ENCODE measurements at places on chromosomes 7 and 10.

GRCh38 chr10:11631890-11632587 is 20.6 kb upstream of the USP6NL start:
- no peak for DNase-seq

DNA sequence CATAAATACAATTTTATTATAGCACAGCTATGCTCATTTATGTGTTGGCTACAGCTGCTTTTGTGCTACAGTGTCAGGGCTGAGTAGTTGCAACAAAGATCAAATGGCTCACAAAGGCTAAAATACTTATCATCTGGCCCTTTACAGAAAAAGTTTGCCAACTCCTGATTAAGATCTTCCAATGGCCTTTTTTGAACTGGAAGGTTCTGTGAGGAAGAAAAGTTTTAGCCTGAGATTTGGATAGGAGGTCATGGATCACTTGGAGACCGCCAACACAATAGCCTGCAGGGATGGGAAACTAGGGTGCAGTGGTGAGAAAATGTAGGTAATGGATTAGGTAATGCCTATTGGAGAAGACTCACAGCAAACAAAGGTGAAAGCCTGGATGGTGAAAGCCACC is 169.8 kb downstream of the NOC3L start:
- DNase-seq: peak; percentile 77

- DNase-seq: no peak
Observed at GRCh38 chr10:126352453-126352852, 35.8 kb downstream of the ADAM12 start.

DNA sequence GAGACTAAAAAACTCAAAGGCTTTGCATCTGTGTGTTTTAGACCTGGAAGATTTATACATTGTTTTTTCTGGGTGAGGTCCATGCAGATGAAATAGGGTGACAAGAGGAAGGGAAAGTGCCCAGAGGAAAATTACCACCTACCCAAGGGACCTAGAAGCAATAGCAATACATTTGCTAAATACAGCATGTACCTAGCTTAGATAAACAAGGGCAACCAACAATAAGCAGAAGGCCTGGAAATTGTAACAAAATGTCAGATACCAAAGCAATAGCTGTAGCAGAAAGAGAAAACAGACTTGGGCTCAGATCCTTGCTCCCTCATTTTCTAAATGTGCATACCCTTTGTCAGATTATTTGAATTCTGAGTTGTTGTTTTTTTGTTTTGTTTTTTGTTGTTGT is 318.4 kb upstream of the KMT2E start:
- no peak for DNase-seq

- no peak for DNase-seq
Observed at GRCh38 chr7:139999516-139999915, 63.2 kb downstream of the PARP12 start.

GRCh38 chr10:59393349-59393748 is 31.0 kb upstream of the FAM13C start:
- DNase-seq: no peak

- DNase-seq: no peak
Observed at GRCh38 chr7:130473289-130473688, 18.6 kb upstream of the MEST start.

- DNase-seq: no peak
Observed at GRCh38 chr10:4498711-4499251, 327.2 kb upstream of the AKR1E2 start.

- DNase-seq: no peak
Observed at GRCh38 chr10:97329766-97330165, 4.8 kb downstream of the FRAT2 start.

DNA sequence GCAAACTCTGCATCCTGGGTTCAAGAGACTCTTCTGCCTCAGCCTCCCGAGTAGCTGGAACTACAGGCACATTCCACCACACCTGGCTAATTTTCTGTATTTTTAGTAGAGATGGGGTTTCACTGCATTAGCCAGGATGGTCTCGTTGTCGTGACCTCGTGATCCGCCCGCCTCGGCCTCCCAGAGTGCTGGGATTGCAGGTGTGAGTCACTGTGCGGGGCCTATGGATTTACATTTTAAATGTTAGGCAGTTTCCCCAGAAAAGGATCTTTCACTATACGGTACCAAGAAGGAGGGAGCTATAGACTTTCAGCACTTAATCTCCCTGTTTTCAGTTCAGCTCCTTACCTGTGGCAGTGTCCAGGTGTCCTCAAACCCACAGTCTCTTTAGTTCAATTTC is 50.8 kb downstream of the SIRT1 start:
- no peak for DNase-seq

DNA sequence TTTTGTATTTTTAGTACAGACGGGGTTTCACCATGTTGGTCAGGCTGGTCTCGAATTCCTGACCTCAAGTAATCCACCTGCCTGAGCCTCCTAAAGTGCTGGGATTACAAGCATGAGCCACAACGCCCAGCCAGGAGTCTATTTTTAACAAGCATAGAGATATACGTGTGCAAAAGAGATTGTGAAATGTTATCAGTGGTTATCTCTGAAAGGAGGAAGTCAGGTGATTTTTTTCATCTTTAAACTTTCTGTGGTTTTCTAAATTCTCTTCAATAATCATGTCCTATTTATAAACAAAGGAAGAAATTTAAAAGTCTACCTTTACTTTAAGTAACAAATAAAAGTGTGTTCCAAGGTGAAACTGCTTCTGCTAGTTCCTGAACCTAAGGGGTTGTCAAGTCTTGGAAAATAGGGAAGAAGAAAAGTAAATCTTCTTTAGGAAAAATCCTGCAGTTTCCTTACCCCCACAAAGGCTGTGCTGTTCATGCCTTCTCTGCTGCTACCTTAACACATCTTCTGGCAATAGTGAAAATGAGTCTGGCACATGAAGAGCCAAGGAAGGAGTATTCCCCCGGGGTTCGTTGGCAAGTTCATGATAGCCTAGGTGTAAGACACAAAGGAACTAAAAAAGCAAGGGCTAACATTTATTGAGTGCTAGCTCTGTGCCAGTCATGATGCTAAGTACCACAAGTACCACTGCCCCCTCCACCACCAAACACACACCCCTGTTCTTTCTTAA is 51.1 kb downstream of the CYP26A1 start:
- no peak for DNase-seq

- no peak for DNase-seq
Observed at GRCh38 chr7:146658604-146659003, 542.0 kb downstream of the CNTNAP2 start.

DNA sequence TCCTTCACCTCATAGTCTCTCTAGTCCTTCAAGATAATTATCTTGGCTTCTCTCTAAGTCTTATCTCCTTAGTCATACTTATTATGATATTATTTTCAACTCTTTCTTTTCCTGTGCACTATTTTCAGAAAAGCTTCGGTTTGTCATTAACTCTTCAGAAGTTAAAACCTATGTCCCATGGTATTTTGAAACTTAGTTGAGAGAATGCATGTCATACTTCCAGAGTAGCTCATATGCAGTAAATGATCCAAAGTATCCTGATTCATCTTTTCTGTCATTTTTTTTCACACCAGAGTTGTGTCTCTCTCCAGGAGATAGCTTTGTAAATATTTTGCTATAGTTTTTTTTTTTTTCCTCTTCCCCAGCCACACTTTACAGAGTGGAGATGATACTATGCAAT is 1008.6 kb downstream of the NRG3 start:
- DNase-seq: no peak

DNA sequence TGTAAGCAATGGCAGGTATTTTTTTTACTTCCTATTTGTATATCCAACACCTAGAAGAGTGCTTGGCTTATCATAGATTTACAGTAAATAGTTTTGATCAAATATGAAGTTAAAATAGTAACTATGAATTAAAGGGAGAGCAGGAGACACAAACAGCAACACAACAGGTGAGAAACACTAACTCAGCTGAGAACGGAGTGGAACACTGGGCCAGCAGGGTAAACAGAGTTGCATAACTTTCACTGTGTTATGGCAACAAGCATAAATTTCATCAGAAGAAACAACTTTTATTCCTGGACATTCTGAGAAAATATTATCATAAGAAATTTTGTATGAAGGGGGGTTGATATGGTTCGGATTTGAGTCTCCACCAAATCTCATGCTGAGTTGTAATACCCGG is 52.2 kb upstream of the SMIM30 start:
- no peak for DNase-seq

DNA sequence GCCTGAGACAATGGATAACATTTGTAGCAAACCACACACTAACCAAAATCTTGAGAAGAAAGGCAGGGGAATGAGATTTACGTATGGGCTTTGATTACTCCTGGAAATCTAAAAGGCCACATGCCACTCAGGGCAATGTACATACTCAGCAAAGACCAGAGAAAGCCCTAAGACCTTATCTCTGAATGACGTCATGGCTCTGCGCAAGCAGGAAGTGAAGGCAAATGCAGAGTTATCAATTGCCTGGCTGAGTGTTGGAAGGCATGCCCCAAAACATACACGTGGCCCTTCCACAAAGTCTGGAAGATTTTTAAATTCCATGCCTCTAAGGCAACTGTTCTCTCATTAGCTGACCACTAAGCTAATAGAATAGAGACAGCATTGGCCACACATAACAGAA is 90.9 kb upstream of the NRBF2 start:
- peak; percentile 7 for DNase-seq

DNA sequence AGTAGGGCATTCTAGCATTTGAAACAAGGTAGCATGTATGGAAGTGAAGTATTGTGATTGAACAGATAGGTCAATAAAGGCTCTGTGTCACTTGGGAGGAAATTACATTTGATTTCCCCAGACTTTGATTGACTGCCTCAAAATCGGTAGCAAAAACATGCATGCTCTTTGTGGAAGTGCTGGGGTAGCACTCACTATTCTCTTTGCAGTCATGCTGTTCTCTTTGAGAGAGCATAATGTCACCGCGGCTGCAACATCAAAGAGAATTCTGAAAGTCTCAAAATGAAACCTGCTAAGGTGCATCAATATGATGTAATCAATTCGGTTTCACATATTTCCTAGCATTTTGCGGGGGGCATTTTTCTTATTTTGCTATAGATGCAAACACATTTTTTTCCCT is 64.2 kb downstream of the ARMC3 start:
- no peak for DNase-seq

DNA sequence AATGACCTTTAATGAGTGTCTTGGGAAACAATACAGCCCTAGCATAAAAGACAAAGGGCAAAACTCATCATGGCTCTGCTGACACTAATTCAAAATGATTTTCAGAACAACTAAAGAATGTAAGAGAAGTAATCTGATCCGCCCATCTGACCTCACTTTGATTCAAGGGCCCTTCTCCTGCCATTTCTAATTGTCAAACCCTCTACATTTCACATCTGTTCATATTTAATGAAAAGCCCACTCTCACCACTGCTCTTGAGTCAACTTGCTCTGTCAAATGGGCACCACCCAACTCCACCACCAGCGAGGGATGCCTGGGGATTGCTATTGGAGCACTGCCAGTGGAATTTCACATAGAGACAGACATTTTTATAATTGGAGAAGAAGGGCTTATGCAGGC is 639.2 kb downstream of the KCNMA1 start:
- no peak for DNase-seq

GRCh38 chr7:148883266-148884048 is 634 bp downstream of the EZH2 start:
- peak; percentile 47 for DNase-seq

DNA sequence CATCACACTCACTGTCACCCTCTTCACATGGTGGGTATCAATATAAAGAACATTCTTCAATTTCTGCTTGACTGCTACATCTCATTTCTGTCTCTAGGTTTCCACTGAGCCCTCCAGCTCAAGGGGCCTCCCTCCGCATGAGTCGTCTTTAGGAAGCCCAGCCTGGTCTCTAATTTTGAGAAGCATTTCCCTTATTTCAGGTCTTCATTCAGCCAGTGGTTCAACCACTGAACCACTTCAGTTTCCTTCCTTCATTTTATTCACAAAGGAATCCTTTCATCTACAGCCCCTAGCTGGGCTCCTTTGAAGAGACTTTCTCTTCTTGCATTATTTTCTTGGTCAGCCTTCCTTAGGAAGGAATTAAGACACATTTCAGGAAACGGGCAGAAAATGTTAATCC is 257.4 kb downstream of the KCNMA1 start:
- DNase-seq: no peak

DNA sequence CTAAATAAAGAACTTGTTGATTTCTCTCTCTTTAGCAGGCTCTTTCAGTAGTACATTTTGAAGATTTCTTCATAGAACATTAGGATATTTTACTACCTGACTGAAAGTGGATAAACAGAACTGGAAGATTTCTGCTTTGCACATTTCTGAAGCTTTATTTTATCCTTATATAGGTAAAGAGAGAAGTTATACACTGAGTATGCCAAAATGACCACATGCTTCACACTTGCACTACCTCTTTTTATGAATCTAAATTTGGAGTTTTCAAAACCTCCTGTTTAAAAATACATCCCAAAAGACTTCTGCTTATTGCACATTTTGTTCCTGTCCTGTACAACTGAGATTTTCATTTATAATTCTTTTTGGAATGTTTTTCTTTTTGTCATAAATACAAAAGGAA is 197.4 kb upstream of the PRPS1L1 start:
- DNase-seq: no peak

DNA sequence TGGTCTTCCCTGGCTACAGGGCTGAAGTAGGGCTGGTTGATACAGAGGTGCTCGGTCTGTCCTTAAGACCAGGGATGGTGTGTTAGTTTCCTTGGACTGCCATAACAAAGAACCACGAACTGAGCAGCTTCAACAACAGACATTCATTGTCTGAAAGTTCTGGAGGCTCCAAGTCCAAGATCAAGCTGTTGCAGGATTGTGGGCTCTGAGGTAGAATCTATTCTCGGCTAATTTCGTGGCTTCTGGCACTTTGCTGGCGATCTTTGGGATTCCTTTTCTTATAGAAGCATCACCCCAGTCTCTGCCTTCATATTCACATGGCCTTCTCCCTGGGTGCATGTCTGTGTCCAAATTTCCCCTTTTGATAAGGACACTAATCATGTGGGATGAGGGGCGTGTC is 112.1 kb upstream of the ITGB1 start:
- no peak for DNase-seq

- DNase-seq: no peak
Observed at GRCh38 chr10:118882741-118883140, 128.0 kb upstream of the CACUL1 start.

DNA sequence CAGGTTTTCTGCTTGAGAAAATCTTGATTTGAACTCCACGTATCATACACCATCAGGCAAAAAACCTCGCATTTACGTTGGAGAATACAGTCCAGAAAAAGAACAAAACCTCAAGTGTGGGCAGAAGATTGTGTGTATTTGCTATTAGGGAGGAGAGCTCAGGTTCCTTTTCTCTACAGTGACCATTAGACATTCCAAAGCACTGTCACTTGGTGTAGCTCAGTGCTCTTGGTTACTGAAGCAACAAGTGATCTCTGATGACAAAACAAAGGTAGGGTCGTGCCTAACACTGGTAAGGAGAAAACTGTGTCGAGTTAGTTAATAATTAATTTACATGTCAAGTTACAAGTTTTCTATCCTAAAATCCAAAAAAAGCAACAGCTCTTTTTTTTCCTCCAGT is 72.6 kb downstream of the C1GALT1 start:
- DNase-seq: no peak
